ENCODE measurements at places on chromosomes 1 and 21.
A peak's percentile ranks its signal among the peaks of the same experiment; 100 is the strongest.

- DNase-seq: no peak
Observed at GRCh38 chr1:22132517-22133235, 10.2 kb downstream of the WNT4 start.

DNA sequence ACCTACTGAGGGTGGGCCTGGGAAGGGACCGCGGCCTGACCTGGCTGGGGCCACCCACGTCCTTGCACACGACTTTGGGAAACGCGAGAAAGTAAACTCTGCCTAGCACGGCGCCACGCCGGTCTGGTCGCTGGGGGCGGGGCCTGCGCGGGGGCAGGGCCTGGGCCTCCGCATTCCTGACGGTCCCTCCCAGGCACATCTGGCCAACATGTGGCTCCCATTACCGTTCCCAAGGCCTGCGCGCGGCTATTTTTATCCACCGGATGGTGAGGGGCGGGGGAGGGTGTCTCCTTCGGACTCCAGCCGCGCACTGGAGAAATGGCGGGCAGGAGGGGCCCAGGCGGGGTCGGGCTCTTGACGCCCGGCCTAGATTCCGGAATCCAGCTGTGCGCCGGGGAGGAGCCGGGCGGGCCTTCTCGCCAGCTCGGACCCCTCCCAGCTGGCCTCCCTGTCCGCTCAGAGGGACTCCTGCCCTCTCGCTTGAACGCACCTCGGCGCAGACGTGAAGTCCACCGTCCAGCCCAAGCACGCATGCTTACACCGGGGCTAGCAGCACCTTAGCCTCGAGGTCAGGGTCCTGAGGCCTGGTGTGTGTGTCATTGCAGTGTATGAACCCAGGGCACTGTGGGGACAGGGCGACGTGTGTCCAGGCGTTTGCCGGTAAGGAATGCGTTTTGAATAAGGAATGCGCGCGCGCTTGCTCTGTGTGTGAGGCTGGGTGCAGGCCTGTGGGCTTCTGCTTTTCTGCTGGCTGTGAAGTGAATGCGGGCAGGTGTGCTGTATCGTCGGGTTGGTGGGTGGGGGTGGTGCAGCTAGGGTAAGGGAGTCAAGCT is 2.1 kb downstream of the EVA1B start:
- DNase-seq: no peak

- DNase-seq: peak; percentile 84
Observed at GRCh38 chr1:231969076-231969475, 342.5 kb downstream of the DISC1 start.

DNA sequence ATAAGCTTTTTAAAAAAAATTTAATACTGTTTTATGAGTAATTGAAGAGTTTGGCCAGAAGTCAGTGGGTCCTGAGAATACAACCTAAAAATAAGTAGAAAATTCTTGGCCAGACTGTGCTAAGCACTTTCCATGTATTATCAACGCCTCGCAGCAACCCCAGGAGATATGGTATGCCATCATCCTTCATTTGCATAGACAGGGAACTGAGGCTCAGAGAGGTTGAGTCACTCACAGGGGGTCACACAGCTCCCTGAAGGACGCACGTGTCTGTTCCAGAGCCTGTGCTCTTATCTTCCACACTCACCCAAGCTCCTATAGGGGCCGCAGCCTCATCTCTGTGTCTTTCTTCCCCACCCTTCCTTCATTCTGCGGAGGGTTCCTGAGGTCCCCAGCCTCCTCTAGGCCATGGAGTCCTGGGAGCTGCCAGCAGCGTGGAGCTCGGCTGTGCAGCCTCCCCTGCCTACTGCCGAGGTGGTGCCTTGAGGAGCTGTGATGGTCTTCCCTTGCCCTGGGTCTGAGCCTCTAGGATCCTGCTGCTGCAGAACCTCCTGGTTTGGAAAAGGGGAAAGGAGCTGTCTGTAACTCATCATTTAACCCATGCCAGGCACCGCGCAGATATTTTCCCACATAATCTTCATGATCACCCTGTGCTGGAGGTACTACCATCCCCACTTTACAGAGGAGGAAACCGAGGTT is 30.3 kb upstream of the ECE1 start:
- no peak for DNase-seq

GRCh38 chr1:174966008-174966572 is 33.7 kb upstream of the CACYBP start:
- no peak for DNase-seq

GRCh38 chr1:3349161-3349967 is 105.1 kb upstream of the ARHGEF16 start:
- no peak for DNase-seq

DNA sequence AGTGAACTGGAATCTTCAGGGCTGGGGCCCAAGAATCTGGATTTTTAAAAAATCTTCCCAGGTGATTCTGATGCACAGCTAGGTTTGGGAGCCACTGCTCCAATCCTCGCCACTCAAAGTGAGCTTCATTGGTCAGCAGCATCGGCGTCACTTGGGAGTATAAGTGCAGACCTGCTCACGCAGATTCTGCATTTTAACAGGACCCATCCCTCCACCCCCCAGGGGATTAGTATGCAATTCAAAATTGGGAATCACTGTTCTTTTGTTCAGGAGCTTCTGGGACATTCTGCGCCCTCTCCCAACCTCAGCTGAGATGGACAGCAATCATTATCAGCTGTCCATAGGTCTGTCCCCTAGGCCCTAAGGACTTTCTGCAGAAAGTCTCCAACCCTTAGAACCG is 53.5 kb downstream of the LGR6 start:
- DNase-seq: no peak

- DNase-seq: no peak
Observed at GRCh38 chr1:3680488-3681230, 28.3 kb downstream of the TP73 start.

GRCh38 chr1:199362996-199363395 is 664.5 kb upstream of the NR5A2 start:
- no peak for DNase-seq

- DNase-seq: no peak
Observed at GRCh38 chr1:93585059-93585966, 96.3 kb downstream of the BCAR3 start.

DNA sequence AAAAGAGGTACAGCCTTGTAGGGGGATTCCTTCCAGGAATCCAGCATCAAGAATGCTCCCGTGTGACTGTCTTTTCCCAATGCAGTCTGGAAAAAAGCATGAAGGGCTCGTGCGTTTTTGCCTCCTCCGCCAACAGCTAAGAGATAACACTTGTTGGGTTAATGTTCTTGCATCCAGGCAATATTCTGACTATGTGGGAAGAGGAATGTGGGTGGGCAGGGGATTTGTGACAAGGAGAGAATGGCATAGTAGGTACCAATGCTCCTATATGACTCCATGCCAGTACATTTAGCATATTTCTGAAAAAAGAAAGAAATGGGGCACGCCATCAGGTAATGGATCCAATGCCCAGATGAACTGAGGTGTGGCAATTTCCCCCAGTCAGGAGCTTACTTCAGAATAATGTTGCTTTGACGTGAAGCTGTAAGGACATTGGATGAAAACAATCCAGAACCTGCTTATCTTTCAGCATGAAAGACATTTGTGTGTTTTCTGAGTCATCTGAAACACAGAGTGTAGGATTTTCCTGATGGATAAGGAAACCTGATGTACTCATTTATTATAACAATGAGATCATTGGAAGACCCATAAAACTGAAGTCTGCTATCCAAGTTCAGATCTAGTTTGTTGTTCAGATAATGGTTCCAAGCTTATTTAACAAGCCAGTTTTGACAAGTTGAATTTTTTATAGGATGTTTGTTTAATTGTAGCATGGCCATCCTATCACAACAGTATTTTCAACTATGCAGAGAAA is 105.5 kb downstream of the LYPLAL1 start:
- DNase-seq: no peak

DNA sequence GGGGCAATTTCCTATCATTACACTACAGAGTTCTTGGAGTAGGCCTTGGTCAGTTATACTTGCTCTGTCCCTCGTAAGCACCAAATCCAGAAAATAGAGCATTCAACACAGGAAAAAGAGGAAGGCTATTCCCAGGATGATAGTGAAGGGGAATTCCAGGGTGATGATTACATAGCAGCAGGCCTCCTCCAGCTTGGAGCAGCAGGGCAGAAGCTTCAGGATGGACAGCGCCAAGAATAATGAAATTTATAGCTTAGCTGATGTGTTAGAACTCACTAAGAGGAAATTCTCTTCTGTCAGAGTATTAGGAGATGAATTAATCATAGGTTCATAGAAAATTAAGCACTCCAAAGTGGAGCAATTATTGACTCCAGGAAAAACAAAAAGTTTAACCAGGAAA is 10.8 kb upstream of the SMAP2 start:
- DNase-seq: no peak

- DNase-seq: no peak
Observed at GRCh38 chr21:31888936-31889371, 16.1 kb downstream of the HUNK start.

- DNase-seq: no peak
Observed at GRCh38 chr1:181577475-181577874, 94.2 kb downstream of the CACNA1E start.

DNA sequence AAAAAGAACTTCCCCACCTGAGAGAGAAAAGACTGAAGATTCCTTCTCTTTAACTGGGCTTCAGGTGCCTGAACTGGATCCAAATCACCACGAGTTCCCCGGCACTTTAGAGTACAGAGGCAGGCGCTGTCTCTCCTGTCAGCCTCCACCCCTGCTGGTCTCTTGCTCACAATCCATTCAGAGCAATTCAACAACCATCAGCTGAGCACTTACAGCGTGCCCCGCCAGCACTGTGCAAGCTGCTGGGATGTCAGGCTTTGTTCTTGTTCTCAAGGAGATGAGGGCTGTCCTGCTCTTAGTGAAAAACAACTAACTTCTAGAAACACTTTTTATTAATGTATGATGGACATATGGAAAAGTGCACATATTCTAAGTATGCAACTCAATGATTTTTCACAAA is 68.7 kb upstream of the VAMP3 start:
- no peak for DNase-seq

DNA sequence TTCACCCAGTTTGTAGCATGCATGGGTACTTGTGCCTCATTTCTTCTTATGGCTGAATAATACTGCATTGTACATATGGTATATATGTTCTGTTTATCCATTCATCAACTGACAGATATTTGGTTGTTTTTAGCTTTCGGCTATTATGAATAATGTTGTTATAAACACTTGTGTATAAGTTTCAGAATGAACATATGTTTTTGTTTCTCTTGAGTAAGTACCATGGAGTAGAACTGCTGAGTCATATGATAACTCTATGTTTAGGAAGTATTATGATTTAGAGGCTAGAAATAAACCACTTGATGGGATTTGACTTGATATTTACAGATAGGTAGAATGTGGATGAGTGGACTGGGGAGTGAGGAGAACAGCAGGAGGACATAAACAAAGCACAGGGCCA is 48.6 kb downstream of the WNT2B start:
- no peak for DNase-seq

DNA sequence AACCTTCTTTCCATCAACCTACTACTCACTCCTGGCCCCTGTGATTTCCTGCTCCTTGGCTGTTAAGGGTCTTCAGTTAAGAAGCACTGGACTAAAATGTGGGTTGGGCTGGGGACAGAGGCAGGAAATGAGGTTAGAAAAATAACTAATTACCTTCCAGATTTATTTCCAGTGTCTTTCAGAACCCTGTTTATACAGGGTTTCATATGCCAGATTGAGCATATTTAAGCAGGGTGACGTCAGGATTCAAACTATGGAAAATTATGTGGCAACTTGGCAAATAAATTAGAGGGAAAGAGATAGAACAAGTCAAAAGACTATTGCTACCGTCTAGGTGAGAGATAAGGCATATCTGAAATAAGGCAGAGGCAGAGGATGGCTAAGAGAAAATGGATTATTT is 11.7 kb upstream of the MCOLN3 start:
- DNase-seq: no peak

DNA sequence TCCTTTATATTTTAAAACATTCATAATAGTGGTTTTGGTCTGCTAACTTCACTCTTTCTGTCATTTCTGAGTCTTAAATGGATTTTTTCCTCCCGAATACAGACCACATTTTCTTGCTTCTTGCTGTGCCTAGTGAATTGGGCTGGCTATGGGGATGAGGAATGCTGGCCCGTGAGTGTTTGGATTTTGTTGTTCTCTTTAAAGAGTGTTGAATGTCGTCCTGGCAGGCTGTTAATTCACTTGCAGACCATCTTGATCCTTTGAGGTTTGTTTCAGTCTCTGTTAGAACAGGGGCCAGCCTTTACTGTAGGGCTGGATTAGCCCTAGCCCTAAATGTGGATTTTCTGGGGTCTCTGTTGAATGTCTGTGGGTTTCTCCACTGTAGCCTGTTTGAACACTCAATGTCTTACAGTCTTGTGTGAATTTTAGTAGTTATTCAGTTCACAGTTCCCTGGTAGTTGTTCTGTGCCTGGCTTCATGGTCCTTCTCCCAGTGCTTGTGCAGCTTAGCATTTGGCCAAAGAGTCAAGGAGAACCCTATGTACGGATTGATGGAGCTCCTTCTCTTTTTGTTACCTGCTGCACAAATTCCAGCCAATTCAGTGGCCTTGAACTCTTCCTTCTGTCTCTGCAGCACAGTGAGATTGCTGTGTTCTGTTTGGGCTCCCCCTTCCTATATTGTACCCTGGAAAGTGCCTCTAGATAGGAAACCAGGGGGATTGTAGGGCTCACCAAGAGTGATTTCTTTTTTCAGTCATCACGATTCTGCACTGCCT is 95.7 kb downstream of the DYRK1A start:
- no peak for DNase-seq

DNA sequence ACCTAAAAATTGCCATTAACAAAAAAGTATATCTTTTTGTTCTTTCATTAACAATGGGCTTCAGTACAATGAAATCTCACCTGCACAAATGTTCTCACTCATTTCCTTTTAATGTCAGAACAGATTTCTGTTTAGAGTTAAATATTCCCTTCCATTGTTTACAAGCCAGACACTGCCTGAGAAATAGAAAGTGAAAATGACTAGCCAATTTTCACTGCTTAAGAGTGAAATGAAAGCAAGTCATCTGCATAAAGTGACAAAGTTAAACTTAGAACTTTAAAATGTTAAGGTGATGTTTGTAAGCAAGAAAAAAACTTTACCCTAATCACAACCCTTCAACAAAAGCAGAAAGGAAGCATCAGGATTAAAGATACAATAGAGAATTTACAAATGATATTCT is 27.5 kb downstream of the COA6 start:
- DNase-seq: no peak

DNA sequence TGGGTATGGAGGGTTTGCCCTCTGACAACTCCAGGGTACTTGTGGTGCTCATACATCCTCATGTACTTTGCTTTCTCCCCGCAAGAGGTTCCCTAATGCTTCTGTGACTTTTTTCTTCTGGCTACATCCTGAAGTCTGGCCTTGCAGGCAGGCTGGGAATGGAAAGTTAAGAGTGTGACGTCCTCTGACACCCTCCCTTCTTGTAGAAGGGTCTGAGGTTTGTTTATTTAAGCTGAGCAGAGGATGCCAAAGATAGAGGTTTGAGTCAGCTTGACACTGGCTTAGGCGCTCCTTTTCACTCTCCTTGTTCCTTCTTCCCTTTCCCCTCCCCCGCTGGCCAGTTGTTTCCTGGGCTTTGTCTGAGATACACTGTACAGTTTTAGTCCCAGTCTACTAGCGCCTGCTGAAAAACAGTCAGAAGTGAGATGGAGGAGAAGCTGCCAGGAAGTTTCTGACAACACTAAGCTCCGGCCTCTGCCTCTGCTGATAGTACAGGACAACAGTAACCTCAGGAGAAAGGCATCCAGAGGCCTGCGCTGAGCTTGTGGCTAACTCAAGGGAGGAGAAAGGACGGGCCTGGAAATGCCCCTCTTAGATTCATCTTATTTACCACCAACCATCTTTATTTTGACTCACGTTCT is at the start of gene MACF1:
MACF1 (plus strand) TSS at position 255 of the 641 bp plus-strand sequence; CDS start at position 583, 328 bp downstream.
- DNase-seq: no peak

Data from NCI-H2107 (cell line).